ENCODE measurements at places on chromosomes 6 and 20.

DNA sequence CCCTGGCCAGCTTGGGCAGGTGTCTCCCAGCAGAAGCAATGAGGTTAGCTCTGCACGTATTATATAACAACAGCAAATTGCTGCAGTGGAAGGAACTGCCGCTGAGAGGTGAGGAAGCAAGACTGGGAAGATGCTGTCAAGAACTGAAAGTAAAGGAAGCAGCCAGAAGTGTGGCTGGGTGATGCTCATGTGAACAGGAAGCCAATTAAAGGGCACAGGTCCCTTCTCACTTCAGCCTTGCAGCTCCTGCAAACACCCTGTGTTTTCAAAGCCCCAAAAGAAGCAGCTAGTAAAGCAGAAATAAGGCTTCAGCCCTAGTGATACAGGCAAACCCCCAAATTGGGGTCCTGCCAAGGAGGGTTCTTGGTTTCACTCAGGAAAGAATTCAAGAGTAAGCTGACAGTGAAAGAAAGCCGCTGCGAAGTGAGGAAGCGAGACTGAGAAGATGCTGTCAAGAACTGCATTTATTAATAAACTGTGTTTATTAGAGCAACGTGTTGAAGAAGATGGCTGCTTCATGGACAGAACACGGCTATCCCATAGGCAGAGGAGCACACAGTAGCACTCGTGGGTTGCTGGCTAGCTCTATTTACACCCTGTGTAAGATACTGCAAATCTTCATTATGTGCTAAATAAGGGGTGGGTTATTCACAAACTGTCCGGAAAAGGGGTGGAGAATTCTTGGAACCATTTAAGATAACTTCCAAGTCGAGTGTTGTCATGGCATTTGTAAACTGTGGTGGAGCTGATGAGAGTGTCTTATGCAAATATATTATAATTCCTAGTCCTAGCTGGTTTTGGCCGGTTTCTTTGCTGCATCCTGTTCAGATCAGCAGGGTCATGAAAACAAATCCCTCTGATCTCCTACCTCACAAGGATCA, 152.2 kb downstream of the LINC00237 start:
- H3K36me3 ChIP-seq: no peaks in the 10 kb centered on the region
- peak overlapping the region; percentile 6 for H3K4me3 ChIP-seq
- DNase-seq: no peak
- peaks cover 48% of the 10 kb centered on the region for H3K27me3 ChIP-seq
- no peaks in the 10 kb centered on the region for H3K4me1 ChIP-seq

GRCh38 chr20:35738410-35739179, 3.5 kb downstream of the RBM39 start:
- H3K36me3 ChIP-seq: peaks cover 85% of the 10 kb centered on the region
- H3K4me3 ChIP-seq: peak overlapping the region; percentile 97
- DNase-seq: no peak
- peak overlapping the region; percentile 82 for H3K27ac ChIP-seq
- peaks cover 63% of the 10 kb centered on the region for H3K4me1 ChIP-seq
- H3K27me3 ChIP-seq: no peaks in the 10 kb centered on the region

- no peaks in the 10 kb centered on the region for H3K27me3 ChIP-seq
- no peak overlapping the region for H3K4me3 ChIP-seq
- H3K27ac ChIP-seq: no peak overlapping the region
- peaks cover 35% of the 10 kb centered on the region for H3K4me1 ChIP-seq
These were observed 106.7 kb downstream of the PRDM1 start for GRCh38 chr6:106192824-106193223.

DNA sequence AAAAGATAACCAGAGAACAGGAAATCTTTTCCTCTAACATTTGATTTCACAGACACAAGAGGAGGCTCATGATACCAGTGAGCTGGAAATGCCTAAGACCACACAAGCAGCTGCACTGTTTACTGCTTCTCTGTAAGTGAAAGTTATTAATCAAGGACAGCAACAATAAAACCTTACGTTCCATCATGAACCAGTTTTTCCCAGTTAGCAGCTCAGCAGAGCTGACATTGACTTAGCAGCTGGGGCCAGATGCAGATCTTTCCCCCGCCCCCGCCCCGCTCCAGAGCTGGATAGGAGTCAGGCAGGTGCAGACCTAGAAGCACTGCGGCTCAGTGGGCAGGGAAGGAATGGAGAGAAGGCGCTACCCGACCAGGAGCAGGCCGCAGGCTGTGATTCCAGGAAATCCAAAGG, 275.2 kb downstream of the GMDS start:
- no peaks in the 10 kb centered on the region for H3K4me1 ChIP-seq
- no peaks in the 10 kb centered on the region for H3K36me3 ChIP-seq
- no peak for DNase-seq
- no peak overlapping the region for H3K4me3 ChIP-seq
- no peaks in the 10 kb centered on the region for H3K27me3 ChIP-seq
- H3K27ac ChIP-seq: no peak overlapping the region

DNA sequence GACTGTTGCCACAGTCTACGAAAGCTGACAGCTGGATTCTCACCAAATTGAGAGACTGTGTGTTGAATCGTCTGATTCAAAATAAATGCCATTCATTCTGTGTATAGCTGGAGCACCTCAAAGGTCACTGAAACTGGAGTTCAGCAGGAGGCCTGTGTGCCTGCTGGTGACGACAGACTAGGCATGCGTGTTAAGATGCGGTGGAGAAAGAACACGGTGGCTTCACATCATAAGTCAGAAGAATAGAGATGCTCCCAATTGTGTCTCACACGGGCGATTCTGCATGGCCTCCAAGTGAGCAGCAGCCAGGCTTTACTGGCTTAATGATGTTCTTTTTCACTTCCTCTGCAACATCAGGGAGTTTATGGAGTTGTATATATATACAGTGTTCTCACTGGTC, 32.3 kb downstream of the SNHG17 start:
- no peak overlapping the region for H3K4me3 ChIP-seq
- peaks cover 13% of the 10 kb centered on the region for H3K27me3 ChIP-seq
- no peak overlapping the region for H3K27ac ChIP-seq
- no peaks in the 10 kb centered on the region for H3K4me1 ChIP-seq
- DNase-seq: no peak
- no peaks in the 10 kb centered on the region for H3K36me3 ChIP-seq

DNA sequence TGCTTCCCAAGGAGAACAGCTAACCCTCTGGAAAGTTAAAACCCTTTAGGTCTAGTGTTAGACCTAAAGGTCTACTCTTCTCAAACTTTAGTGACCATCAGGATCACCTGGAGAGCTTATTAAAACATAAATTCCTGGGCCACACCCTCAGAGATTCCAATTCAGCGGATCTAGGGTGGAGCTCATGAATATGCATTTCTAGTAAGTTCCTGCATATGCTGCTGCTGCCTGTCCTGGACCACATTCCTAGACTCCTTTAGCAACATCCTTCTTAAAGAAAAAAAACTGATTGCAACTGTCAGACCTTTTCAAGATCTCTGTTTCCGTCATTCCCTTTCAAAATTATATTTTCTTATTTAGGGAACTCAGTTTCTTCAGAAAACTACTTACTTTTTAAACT, 31.2 kb downstream of the SNAP25 start:
- no peaks in the 10 kb centered on the region for H3K4me1 ChIP-seq
- H3K27me3 ChIP-seq: peaks cover 10% of the 10 kb centered on the region
- DNase-seq: no peak
- H3K27ac ChIP-seq: no peak overlapping the region
- H3K4me3 ChIP-seq: no peak overlapping the region

DNA sequence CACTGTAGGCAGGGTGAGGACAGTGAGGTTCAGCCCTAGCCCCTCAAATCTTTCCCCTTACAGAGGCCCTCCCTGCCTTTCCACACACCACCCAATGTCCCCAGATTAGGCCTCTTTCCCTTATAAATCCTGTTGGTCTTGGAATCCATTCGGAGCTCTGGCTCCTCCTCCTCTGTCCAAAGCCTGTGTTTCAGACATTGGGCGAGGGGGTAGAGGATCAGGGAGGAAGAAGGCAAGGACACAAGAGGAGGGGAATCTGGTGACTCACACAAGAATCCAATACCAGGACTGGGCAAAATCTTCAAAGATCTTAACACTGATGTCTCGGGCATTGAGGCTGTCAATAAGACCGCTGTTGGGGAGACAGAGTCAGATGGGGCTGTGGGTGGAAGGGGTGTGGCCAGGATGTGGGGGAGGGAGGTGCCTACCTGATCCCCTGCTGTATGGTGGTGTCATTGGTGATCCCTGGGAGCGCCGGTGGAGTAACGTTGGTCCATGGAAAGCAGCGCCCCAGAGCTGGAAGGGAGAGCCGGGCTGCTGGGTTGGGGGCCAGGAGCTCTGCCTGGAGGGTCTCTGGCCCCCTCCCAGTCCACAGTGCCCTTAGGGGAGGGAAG, 7.6 kb downstream of the SLC44A4 start:
- no peak overlapping the region for H3K27ac ChIP-seq
- peaks cover 1% of the 10 kb centered on the region for H3K36me3 ChIP-seq
- no peak for DNase-seq
- H3K27me3 ChIP-seq: no peaks in the 10 kb centered on the region

DNA sequence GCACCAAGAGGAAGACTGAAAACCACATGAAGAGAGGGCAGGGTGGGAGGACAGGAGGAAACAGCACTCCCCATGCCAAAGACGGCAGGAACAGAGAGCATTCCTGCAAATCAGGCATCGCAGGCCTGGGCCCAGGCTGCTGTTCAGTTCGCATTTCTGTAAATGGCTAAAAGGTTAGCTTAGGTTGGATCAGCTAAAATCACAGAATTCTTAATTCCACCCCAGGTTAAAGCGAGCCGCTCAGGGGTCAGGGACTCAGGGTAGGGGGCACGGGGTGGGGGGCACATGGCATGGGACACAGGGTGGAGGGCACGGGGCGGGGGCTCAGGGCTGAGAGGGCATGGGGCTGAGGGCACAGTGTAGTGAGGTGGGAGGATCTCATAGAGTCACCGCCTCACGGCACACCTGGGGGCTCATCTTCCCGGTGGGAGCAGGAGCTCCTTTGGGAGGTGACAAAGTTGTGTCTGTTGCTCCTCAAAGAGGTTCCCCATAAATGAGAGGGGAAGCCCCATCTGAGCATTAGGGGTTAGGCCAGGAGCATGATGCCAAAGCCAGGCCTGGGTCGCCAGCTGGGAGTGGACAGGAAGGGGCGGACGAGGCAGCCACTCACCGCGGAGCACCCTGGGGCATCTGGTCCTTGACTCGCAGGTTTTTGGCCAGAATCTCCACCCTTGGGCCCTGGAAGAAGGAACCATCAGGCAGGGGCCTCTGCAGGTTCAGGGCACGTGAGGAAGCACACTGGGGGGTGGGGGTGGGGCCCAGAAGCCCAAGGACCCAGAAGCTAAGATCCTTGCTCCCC, 200.7 kb downstream of the PREX1 start:
- peak overlapping the region; percentile 13 for H3K27ac ChIP-seq
- H3K4me1 ChIP-seq: peaks cover 17% of the 10 kb centered on the region
- no peaks in the 10 kb centered on the region for H3K27me3 ChIP-seq
- no peak overlapping the region for H3K4me3 ChIP-seq
- DNase-seq: no peak

DNA sequence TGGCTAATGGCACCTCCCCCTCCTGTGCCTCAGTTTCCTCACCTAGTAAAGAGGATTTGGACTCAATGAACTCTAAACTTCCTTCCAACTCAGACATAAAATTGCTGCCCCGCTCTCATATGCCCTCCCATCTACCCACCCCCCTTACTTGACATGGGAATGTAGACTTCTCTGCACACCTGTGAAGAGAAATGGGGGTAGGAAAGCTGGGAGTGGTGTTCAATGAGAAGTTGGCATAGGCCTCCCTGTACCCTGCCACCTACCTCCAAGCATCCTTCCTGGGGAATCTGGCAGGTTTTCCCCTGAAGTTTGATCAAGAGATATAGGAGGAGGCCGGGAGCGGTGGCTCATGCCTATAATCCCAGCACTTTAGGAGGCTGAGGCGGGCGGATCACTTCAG, 3.9 kb upstream of the POU5F1 start:
- DNase-seq: no peak
- no peak overlapping the region for H3K27ac ChIP-seq
- peaks cover 23% of the 10 kb centered on the region for H3K4me1 ChIP-seq
- H3K36me3 ChIP-seq: peaks cover 2% of the 10 kb centered on the region
- H3K4me3 ChIP-seq: no peak overlapping the region
- no peaks in the 10 kb centered on the region for H3K27me3 ChIP-seq

DNA sequence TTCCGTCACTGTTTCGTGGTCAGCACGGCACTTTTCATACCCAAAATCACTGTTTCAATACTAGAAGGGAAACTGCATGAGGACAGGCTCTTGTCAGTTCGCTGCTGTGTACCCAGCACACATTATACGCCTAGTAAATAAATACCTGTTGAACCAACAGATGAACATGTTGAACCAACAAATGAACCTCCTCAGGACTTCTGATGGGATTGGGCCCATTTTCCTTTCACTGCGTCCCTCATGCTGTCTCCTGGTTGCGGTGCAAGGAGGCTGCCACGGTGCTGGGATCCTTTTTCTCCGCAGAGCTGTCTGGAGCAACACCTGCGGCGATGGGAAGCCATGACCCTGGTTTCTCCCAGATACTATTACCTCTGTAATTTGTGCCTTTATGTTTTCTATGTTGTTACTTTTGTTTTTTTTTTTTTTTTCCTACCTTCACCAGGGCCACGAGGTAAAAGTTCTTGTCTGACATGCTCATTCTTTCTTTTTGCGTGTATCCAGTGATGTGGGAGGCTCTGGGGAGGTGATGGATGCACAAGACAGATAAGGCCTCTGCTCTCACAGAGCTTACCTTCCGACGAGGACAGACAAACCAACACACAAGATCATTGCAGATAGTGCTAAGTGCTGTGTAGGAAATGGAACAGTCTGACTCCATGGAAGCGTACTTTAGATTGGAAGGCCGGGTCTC, 1.1 kb downstream of the VAPB start:
- H3K4me1 ChIP-seq: peaks cover 48% of the 10 kb centered on the region
- no peak for DNase-seq
- H3K4me3 ChIP-seq: peak overlapping the region; percentile 86
- H3K27ac ChIP-seq: peak overlapping the region; percentile 94
- peaks cover 4% of the 10 kb centered on the region for H3K27me3 ChIP-seq

- peak overlapping the region; percentile 17 for H3K27ac ChIP-seq
- no peaks in the 10 kb centered on the region for H3K27me3 ChIP-seq
- DNase-seq: no peak
These were observed 29.9 kb downstream of the RAB44 start for GRCh38 chr6:36727505-36728021.

DNA sequence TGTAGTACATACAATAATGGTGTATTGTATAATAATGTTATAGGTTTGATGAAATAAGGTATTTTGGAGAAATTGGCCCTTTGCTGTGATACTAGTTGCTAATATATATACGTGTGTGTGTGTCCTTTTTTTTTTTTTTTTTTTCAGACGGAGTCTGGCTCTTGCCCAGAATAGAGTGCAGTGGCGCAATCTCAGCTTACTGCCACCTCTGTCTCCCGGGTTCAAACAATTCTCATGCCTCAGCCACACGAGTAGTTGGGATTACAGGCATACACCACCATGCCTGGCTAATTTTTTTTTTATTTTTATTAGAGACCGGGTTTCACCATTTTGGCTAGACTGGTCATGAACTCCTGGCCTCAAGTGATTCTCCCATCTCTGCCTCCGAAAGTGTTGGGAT, 23.3 kb downstream of the SENP6 start:
- H3K4me1 ChIP-seq: peaks cover 20% of the 10 kb centered on the region
- peaks cover 27% of the 10 kb centered on the region for H3K36me3 ChIP-seq
- H3K27me3 ChIP-seq: no peaks in the 10 kb centered on the region
- no peak overlapping the region for H3K4me3 ChIP-seq
- DNase-seq: no peak

GRCh38 chr6:68527691-68528090, 107.4 kb upstream of the ADGRB3 start:
- no peaks in the 10 kb centered on the region for H3K4me1 ChIP-seq
- DNase-seq: no peak
- H3K27ac ChIP-seq: no peak overlapping the region
- H3K36me3 ChIP-seq: no peaks in the 10 kb centered on the region
- H3K4me3 ChIP-seq: no peak overlapping the region

GRCh38 chr6:161452241-161452640, 178.4 kb upstream of the AGPAT4 start:
- no peaks in the 10 kb centered on the region for H3K36me3 ChIP-seq
- no peak overlapping the region for H3K4me3 ChIP-seq
- H3K4me1 ChIP-seq: no peaks in the 10 kb centered on the region
- DNase-seq: no peak
